ENCODE measurements at places on chromosomes 3 and 15.

DNA sequence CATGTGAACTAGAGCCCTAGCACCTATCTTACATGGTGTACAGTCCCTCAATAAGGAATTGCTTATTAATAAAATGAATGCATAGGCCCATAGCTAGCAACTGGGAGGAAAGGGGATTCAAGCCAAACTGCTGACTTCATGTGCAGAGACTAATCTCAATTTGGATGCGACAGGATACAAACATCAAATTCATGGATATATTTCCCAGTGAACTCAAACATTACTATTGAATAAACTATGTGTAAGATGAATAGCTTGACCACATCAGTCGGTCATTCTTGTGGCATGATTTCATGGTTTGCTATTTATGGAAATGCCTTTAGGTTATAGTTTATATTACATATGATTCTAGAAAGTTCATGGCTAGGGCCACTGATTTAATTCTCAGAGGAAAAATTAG lies 268.6 kb upstream of the SLITRK3 start:
- DNase-seq, result no peak

DNA sequence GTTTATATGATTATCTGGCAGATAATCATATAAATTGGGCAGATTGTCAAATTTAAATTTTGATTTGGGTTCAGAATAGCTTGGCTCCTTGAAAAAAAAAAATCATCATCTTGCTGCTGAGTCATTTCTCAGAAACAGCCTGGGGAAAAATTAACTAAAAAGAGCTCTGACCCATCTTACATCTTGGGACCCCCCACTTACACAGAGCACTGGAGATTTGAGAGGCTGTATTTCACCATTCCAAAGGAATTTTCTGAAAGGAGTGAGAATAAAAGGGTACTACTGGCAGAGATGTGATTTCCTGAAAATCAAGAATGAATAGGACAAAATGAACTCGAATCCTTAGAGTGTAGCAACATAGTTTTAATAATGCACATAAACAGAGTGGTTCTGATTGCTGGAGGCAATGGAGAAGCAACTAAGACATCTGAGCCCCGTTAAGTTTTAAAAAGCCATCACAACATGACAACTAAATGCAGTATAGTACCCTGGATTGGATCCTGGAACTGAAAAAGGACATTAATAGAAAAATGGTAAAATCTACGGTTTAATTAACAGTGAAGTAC lies 97.5 kb downstream of the RFTN1 start:
- DNase-seq, result no peak

DNA sequence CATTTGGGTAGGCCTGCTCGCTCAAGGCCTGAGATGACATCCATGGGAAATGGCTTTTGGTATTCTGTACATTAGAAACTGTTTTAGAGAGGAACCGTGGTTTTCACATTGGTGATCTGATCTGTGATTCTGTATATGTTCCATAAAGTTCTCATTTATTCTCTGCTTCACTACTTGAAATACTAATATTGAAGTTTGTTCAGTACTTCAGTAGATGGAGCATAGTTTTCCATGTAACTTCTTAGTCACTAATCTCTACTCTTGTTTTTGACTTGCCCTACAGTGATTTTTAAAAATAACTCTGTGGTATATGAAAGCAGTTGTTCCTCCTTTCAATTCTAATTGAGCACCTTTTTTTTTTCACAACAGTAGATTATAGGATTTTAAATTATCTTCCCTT lies 66.5 kb downstream of the MBNL1 start:
- DNase-seq, result no peak

GRCh38 chr3:74897006-74897405 lies 282.5 kb upstream of the CNTN3 start:
- DNase-seq, result no peak

DNA sequence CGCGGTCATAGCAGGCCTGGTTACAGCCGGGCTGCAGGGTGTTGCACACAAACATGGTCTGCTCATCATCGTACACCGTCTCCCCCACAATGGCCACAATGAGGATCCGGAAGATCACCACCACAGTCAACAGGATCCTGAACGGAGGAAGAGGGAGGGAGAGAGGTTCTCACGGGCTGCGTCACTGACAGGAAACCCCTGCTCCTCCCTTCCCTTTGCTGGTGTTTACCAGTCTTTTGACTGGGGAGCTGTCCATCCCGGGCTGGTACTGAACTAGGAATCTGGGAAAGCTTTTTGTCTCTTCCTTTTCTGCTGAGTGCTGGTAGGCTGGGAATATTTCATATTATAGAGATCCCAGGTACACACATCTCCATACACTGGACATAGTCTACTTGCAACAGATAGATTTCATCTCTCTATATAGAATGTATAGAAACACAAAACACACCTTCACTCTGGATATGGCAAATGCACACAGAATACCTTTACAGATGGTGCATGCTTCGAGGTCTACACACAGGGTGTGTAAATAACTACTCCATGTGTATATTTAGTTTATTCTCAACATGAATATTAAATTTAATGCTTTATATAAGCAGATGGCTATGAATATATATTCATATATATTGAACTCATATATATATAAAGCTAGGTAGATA lies 1.4 kb downstream of the GJD2 start:
- DNase-seq, result peak; percentile 6

DNA sequence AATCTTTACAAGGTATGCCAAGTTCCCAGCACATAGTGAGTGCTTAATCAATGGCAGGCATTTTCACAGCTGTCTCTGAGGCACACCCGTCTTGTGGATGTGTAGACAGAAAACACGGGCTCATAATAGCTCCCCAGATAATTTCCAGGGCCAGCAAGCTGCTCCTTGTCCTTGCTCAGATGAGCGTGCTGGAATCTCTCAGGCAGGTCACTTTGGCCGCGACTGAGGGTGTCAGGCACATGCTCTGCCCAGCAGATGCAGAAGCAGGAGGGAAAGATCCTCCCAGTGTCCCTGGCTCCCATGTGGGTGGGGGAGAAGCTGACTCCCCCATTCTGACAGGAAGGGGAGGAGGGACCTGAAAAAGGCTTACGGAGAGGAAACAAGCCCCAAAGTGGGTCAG lies 35.6 kb upstream of the SLC6A1 start:
- no peak for DNase-seq

- no peak for DNase-seq
Observed at GRCh38 chr3:12852201-12852600, 10.8 kb upstream of the RPL32 start.

GRCh38 chr15:89423981-89424380 lies 72.4 kb downstream of the RHCG start:
- DNase-seq, result no peak

- no peak for DNase-seq
Observed at GRCh38 chr3:181050738-181051137, 61.2 kb upstream of the DNAJC19 start.

DNA sequence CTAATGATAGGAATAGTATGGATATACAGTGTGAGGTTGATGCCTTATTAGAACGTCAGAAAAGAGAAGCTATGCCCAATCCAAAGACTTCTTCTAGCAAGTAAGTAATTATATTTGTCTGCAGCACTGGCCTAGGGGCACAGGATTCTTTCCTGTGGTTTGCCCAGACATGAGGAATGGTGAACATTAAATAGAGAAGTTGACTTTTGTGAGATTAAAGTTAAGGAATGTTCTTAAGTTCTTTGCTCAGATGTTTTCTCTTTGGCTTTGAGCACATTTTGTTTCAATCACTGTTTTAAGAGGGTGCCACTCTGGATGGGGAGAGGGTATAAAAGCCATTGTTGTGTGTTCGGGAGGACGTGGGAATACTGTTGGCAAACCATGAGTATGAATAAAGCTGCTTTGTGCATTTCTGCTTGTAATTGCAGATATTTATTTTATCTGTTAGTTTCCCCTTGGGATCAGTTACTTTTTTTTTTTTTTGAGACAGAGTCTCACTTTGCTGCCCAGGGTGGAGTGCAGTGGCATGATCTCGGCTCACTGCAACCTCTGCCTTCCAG lies 8.3 kb downstream of the KIF23 start:
- DNase-seq, result no peak

- DNase-seq, result no peak
Observed at GRCh38 chr3:30437171-30437601, 169.2 kb upstream of the TGFBR2 start.

GRCh38 chr3:31606453-31606852 lies 73.7 kb downstream of the STT3B start:
- no peak for DNase-seq

GRCh38 chr3:32848215-32848614 lies 30.4 kb downstream of the TRIM71 start:
- DNase-seq, result no peak

DNA sequence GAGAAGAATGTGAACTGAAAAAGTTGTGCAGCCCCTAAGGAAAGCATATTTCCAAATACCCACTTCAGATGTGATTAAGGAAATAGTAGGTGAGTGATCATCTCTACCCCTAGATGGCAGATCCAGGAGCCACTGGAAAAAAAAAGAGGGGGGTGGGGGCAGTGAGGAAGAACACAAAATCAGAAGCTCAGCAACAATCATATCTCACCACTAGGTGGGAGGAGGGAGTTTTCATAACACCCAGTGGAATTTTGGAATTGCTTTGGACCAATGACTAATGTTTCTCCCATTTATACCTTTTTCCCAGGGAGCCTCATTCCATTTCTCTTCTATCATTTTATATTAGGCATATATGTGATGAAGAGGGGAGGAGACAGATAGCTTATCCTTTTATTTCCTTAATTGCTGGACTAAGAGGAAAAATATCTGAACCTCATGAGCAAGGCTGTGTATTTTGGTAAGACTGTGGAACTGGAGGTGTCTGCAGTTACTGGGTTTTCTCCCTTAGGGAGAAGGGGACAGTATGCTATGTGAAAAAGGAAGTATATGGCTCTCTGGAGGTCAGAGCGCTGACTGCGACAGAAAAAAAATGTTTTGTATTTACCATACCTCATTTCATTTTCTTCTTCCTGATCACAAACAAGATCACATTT lies 363.4 kb downstream of the GAP43 start:
- no peak for DNase-seq

DNA sequence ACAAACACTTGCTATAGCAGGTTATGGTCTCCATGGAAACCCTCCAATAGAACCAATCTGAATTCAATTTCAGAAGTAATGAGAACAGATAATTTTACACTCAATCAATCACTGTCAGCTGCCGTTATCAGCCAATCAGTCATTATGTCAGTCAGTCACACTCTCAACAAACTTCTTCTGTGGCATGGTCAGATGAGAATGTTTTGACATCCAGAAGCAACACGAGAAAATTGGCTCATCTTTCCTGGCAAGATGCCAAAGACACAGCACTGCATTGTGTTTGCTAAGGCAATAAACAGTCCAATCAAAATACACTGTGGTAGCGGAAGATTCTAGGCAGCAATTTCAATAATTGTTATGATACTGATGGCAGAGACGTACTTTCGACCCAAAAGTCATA lies 190.7 kb downstream of the RORA start:
- no peak for DNase-seq

DNA sequence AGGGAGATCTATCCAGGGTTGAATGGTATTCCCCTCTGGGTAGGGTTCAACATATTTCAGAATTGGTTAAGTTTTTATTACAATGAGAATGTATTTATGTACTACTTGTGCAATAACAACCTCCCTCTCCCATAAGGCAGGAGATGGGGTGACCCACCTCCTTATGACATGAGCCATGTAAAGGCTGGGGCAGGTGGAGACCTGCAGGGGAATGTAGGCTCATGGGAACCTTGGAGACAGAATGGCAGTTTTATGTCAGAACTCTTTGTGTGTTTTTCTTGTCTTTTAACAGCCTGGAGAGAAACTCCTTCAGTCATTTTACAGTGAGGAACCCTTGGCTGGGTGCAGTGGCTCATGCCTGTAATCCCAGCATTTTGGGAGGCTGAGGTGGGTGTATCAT lies 24.6 kb upstream of the INSYN1 start:
- DNase-seq, result no peak

DNA sequence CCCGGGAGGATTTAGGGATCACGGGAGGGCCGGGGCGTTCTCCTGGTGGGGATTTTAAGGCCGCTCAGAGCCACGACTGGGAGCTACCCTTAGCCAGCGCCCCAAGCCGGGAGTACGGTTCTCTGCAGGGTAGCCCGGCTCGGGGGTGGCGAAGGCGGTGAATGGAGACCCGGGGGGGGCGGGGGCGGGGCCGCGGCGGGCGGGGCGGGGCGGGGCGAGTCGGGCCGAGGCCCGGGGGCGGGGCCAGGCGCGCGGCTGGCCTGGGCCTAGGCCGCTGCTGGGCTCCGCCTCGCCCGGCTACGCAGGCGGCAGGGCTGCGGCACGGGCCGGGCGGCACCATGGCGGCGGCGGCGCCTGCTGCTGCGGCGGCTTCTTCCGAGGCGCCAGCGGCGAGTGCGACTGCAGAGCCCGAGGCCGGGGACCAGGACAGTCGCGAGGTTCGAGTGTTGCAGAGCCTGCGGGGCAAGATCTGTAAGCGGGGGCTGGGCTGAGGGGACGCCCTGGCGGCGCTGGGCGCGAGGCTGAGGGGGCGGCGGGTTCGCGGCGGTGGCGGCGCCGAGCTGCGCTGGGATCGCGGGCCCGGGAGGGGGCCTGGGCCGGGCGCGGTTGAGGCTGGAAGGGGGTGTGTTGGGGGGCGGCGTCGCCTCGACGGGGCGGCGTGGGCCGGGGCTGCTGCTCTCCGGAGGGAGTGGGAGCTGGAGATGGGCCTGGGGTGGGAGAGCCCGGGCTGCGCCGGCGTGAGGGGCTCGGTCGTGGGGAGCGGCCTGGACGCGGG lies at the start of gene RASA2:
Gene RASA2, plus strand, starts transcription at position 282 of the 775 bp plus-strand sequence. Its CDS starts 57 bp downstream, at position 339.
- peak; percentile 78 for DNase-seq

GRCh38 chr15:58286523-58286922 lies 145.3 kb upstream of the LIPC start:
- no peak for DNase-seq

DNA sequence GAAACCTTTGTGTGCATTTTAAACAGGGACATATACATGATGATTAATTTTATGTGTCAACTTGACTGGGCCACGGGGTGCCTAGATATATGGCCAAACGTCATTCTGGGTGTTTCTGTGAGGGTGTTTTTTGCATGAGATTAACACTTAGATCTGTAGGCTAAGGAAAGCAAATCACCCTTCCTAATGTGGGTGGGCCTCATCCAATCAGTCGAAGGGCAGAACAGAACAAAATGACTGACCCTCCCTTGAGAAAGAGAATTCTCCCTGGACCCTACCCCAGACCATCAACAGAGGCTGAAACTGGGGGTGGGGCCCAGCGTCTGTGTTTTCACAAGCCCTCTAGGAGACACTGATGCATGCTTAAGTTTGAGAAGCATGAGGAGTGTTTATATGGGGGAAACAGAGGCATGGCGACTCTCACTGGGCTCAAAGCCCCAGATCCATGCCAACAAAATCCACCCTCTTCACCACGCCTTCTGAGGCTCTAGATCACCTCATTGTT lies 56.2 kb downstream of the ITGA11 start:
- no peak for DNase-seq

DNA sequence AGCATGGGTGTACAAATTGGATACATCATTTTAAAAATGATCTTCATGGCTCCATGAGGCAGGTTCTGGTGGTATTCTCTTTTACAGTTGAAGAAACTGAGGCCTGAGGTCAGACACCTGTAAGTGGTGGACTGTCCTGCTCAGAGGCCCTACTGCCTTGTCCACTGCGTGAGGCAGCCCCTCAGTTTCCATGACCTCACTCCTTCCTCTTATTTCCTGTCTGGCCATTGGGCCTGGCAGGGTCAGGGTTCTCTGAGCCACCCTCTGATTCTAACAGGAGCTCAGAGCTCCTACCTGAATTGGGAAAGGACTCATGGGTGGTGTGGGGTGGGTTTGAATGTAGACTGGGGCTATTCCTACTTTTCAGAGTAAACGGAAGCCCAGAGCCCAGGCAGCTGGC lies 17.5 kb downstream of the PLEKHO2 start:
- no peak for DNase-seq

- DNase-seq, result no peak
Observed at GRCh38 chr3:157166561-157166960, 6.6 kb upstream of the CCNL1 start.

Measured in midbrain (tissue), 1 donor.